ENCODE measurements at places on chromosomes 7 and 10. TPM values are rescaled to one million over a fixed set of nuclear protein-coding genes. Genes with fewer than 3 reads are reported as not detected.

DNA sequence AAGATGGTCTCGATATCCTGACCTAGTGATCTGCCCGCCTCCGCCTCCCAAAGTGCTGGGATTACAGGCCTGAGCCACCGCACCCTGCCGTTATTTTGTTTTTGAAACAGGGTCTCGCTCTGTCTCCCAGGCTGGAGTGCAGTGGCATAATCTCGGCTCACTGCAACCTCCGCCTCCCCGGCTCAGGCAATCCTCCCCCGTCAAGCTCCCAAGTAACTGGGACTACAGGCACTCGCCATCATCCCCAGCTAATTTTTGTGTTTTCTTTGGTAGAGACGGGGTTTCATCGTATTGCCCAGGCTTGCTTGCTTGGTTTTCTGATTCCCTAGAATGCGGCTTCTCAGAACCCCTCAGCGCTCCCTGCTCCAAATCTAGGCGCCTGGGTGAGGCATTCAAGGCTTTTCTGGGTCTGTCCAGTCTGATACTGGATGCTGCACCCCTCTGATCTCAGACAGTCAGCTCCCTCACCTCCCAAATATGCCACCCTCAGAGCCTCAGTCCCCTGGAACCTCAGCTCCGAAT lies 1.3 kb downstream of the TFR2 start:
- DNase-seq: no peak

DNA sequence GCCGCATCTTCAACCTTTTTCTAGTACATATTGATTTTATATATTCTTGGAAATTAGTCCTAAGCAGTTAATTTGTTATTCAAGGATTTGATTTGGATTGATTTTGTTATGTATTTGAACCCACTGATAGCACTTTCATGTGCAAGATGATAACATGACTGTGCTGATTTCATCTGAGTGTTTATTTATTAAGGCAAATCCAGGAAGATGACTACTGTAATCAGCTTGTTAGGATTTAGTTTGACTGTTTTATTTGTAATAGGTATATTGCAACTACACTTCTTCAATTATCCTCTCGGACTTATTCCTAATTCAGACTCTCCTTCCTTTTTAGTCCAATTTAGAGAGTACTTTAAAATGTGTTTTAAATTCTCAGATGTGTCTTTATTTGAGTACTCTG lies 75.1 kb upstream of the PRKG1 start:
- DNase-seq: no peak

GRCh38 chr7:130367088-130367755 lies 13.1 kb upstream of the CPA1 start:
- DNase-seq: no peak

The BTBD16 gene
- total RNA-seq: not detected

All from omental fat pad (tissue), 4 donors.